Sigmoid colon (tissue), 7 donors: ENCODE measurements at places on chromosomes 5 and 9. TPM values are rescaled to one million over a fixed set of nuclear protein-coding genes. Genes with fewer than 3 reads are reported as not detected.

The GPX3 gene
- polyA plus RNA-seq, result 85.1 TPM

The SPATA31C1 gene
- not detected for polyA plus RNA-seq

The DPYSL3 gene
- polyA plus RNA-seq, result 48.7 TPM

The CDKN2B gene
- polyA plus RNA-seq, result 124 TPM

The RGS7BP gene
- not detected for polyA plus RNA-seq

The TRMT10B gene
- polyA plus RNA-seq, result 1.8 TPM

The MYORG gene
- polyA plus RNA-seq, result 23.4 TPM

The NAIP gene
- polyA plus RNA-seq, result 4.2 TPM

The PCDHGB1 gene
- not detected for polyA plus RNA-seq

The SPARC gene
- polyA plus RNA-seq, result 70.9 TPM

The PDE6A gene
- polyA plus RNA-seq, result 2.4 TPM

The ANGPTL2 gene
- polyA plus RNA-seq, result 0.69 TPM

The IL4 gene
- polyA plus RNA-seq, result not detected

The ZNF366 gene
- 0.46 TPM for polyA plus RNA-seq

The CCNI2 gene
- 5.3 TPM for polyA plus RNA-seq

The VCAN gene
- polyA plus RNA-seq, result 6.2 TPM

The TEX48 gene
- not detected for polyA plus RNA-seq

The PFN3 gene
- polyA plus RNA-seq, result not detected

The PCDHA11 gene
- not detected for polyA plus RNA-seq

The ANKRD31 gene
- not detected for polyA plus RNA-seq

The FGFR4 gene
- 45.0 TPM for polyA plus RNA-seq
